Fibroblast of skin of left biceps (primary cell): ENCODE measurements at places on chromosomes 3 and 15.

DNA sequence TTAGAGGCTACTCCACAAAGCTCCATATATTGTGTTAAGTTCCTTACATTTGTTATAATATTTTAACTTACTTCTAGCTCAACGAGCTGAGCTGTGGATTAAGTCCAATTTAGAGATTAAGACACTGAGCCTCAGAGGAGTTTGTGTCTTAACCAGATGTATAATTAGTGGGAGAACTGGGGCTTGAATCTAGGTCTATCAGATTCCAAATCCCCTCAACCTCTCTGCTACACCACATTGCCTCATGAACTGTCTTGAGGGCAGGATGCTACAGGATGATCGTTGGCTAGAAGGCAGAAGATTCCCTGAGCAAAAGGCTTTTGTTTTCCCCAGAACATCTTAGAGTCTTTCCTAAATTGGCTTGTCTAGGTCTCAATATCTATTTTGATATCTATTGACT, 890.8 kb downstream of the NAALADL2 start:
- DNase-seq, result no peak

DNA sequence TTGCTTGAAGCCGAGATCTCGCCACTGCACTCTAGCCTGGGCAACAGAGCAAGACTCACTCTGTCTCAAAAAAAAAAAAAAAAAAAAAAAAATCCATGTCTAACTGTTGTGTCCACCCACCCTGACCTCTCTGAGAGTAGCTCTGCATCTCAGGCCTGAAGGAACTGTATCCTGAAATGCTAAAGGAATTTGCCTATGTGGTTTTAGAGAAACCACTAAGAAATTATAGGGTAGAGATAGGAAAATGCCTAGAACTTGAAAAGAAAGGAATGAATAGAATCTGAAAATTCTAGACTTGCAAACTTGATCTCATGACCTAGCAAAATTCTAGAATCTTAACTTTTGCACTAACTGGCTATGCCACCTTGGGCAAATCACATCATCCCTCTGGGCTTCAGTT, 217.5 kb upstream of the ROPN1 start:
- DNase-seq, result peak; percentile 6

DNA sequence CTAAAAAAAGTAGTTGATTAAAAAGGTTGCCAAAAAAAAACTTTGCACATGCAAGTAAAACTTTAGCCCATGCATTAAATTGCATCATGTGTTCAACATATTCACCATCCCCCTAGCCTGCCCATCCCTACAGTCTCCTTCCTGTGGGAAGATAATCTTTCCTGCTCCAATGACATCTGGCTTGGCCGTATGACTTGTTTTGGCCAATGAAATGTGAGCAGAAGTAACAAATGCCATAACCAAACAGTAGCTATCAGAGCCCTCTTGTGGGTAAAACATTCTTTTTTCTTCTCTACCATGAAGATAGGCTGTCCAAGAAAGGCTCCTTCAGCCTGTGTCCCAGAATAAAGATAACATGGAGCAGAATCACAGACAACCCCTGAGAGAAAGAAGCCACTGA, 15.3 kb downstream of the ERC2 start:
- DNase-seq, result no peak

DNA sequence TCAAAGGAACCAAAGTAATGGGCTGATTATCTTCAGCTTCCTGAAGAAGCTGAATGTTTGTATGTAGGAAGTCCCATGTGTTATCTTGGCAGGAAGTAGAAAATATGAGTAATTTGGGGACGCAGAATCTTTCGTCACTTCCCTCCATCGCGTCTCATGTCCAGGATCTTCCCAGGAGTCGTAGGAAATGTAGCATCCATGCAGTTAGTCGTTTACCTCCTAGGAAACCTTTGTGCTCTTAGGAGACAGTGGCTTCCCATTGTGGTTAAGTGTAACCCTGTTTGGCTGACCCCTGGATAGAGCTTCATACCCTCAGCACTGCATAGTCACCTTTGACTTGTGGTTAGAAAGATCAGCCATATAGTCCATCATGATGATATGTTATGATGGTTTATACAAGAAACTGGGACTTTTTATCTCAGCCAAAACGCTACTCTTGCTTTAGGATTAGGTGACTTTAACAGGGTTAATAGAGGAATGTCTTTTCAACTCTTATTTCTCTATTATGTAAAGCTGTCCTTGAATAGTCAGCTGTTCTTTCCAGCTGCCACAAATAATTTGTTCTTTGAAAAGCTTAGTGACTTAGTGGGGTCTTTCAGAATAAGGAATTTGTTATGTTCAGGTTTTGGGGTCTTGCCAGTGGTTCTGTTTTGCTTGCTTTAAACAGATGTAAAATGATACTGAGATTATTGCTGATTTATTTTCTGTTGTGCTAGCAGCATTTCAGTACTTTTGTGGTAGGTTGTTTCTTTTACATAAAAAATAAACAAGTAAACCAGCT, 92.2 kb downstream of the KLHL25 start:
- no peak for DNase-seq

DNA sequence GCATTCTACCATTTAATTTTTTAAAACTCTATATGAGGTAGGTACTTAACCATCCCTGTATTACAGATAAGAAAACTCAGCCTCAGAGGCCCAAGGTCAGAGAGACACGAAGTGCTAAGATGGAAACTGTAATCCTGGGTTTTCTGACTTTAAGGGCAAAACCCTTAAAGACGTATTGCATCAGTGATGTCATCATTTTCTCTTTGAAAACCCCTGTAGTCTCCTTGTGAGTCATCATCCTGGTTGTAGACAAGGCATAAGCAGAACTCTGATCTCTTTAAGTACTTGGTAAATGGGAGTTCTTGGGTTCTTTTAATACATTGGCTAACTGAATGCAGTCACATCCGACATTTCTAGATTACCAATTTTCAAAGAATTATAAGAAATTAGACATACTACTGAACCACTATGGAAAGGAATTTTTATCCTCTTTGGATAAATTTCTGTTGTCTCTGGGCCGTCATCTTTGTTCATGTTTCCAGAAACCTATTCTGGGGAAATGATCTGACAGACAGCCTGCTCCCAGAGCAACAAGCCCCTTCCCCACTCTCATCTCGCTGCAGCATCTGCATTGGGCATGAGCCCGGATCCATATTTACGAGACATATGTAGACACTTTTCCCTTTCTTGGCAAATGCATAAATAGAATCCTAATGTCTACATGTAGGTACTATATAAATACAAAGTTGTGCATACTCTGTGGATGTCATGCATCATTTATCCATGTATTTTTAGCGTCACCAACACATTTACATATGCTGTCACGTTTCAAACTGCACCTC, 48.7 kb upstream of the MDFIC2 start:
- DNase-seq, result no peak

DNA sequence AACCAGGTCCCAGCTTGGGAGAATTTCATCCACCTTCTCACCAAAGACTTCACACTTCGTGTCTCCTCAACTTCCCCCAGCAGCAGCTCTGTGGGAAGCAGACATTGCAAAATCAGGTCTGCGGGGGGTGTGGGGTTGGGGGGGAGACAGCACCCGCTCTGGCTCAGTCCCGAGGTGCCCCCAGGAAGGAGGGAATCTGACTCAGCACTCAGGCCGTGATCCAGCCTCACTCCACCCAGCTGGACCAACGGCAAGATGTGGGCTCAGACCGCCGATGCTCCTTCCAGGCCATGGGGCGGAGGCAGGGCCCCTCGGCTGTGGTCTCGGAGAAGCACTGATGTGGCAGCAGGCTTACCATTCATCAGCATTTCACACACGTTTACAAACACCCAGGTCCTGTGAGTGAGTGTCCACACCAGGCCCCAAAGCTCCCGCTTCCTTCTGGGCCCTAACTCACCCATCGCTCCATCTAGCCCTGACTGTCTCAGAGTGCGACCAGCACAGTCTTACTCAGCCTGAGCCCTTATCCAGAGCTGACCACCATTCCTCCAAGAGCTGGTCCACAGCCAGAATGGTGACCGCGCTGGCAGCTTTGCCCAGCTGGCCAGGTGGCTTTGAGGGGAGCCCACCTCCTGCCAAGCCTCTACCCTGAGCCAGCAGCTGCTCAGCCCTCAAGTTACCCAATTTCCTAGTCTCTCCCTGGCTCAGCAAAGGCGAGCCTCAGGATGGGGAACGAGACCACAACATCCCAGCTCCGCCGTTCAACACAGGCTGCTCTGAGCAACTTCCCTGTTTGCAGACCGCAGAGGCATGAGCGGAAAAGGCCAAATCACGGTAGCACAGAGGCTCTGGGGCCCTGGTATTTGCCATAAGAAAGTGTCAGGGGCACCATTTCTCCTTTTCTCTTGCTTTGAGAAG, 3.3 kb downstream of the STAB1 start:
- DNase-seq, result peak; percentile 5

- no peak for DNase-seq
These were observed 422.4 kb downstream of the DIPK2A start for GRCh38 chr3:144394032-144394431.
